ENCODE measurements at places on chromosomes 3 and 15. TPM values are rescaled to one million over a fixed set of nuclear protein-coding genes. Genes with fewer than 3 reads are reported as not detected.

DNA sequence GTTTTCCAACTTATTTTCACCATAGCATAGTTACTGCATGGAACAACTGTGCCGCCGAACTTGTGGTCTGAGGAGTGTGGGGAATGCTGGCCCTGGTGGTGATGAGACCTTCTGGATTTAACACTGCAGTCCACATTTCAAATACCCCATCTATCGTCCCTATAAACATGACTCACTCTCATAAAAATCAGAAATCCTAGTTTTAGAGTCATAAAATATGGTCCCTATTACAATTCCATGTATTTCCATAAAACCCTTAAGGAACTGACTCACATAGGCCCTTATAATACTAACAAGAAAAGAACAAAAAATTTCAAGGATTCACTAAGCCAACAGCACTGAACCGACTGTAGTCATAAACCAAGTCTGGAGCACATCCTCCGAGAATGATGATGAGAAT, 147.2 kb downstream of the FOXP1 start:
- DNase-seq, result no peak

- peak; percentile 15 for DNase-seq
These were observed 387.0 kb upstream of the CBLB start for GRCh38 chr3:106255870-106256248.

GRCh38 chr3:66107855-66108254, 69.1 kb upstream of the MAGI1 start:
- DNase-seq, result no peak

GRCh38 chr3:184724699-184725098, 12.8 kb upstream of the MAGEF1 start:
- no peak for DNase-seq

The AMIGO3 gene
- 3.0 TPM for polyA plus RNA-seq

- no peak for DNase-seq
These were observed 258.5 kb downstream of the PDCD6IP start for GRCh38 chr3:34056951-34057390.

DNA sequence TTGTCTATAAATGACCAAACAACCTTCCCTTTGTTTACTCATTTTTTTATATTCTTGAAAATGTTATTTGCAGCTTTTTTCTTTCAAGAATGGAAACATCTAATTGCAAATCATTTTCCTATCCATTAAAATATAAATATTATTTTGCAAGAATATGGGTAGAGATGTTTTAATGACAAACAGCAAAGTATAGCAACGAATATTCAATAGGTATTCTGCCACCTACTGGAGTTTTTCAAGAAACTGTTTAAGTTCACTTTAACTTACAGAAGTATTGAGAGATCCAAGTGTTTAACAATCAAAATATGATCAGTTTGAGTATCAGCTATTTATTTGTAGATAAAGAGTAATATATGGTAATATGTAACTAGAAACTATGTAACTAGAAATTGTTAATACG, 6.9 kb upstream of the EOGT start:
- no peak for DNase-seq

DNA sequence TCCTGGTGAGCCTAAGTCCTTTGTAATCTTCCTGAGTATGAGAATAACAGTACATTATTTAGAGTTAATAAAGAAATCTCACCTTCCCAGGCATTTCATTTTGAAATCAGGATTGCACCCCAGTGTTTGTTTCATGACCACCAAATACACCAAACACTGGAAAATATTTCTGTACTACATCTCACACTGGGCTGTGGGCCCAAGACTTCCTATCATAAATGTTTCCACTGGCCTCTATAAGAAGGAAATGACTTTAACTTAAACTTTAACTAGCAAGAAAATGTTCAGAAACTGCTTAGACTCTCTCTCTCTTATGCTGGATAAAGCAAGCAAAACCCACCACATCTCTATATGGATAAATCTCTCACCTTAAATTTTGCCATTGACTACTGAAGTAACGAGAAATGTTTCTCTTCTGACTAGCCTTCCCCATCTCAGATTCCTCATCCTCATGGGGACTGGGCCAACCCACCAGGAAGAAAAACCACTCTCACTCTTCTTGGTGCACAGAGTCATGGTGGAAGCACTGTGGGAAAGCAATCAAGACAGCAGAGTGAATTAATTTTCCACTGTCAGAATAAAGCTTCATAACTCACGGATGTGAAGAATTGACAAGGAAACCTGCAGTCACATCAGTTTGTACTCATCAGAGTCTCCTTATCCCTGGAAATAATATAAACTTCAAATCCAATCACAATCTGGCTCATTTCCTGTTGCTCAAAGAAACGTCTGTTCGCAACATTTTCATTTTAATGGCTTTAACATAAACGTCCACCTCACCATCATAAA, 859.6 kb downstream of the EPHA3 start:
- no peak for DNase-seq

DNA sequence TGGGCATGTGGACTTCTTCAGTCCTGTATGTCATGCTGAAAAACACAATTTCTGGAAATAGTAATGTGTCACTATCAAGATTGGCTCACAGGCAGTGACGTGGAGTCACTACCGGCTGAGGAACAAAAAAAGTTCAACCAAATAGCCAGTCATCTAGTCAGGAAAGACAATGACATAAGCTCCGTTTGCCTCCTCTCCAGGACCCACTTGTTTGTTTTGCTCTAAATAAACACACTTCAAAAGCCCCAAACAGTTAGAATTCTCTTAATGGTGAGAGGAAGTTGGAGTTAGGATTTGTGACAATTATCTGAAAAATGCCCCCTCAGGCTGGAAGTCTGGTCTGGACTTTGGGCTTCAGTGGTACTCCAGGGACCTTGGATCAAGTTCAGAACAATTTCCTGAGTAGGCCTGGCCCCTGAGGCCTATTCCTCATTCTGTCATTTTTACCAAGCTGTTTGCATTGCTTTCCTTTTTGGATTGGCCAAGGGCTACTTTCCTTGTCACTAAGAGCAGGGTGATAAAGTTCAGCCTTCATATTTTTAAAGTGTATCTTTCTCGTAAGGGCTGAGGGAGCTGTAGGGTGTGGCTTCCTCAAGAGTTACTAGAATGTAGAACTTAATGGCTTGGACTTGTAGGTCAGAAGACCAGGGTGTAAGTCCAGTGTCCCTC, 98.9 kb downstream of the EOMES start:
- DNase-seq, result no peak

DNA sequence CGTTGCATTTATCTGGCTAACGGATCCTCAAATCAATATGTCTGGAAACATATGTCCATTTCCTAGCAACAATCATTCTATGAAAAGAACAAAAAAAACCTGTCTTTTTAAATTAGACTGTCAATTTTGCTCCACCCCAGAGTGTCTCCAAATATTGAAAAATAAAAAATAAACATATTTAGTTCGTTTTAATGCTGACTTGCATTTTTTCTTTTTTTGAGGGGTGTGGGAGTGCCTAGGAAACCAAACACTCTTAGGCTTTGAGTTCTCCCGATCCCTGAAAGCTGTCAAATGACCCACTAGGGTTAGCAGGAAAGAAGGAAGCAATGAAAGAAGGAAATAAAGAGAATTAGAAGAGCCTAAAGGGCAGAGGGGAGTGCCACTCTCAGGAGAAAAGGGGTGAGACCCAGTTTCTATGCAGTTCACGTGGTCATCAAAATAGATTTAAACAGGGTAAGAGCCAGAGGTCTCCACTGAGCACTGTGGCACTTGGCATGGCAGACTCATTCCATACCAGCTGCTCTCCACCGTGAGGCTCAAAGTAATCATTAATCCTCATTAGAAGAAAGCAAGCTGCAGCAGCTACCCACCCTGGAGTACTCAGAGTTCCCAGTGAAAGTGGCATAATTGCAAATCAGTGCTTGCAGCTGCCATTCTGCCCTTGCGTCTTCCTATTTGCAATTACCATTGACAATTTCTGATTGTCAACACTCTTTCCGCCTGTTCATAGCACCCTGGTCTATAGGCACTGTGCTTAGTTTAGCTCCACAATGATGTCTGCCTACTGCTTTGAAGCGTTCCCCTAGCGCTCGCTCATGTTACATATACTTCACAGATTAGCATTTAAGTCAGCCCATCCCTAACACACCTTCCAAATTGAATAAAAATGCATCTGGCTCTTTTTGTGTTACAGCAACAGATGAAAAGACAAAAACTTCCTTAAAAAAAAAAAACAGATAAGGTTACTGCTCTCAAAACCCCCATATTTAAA, 32.3 kb downstream of the PDZRN3 start:
- no peak for DNase-seq

GRCh38 chr3:15726043-15726442, 71.7 kb downstream of the ANKRD28 start:
- no peak for DNase-seq

DNA sequence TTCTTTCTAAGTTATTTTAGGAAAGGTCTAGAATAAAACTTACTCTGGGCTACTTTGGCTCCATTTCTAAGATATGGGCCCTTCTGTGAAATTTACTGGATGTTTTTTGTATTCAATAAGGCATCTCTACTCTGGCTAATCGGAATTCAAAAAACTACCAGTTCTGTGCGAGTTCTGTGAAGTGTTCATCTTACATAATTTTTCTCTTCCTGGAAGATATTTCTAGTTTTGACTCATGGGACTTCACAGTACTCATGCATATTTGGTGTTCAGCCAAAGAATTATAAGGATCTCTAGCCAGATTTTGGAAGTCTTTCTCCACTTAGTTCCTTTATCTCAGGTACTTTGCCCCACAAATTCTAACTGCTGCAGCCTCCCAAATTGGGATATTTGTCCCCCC, 46.4 kb upstream of the MBNL1 start:
- DNase-seq, result no peak

DNA sequence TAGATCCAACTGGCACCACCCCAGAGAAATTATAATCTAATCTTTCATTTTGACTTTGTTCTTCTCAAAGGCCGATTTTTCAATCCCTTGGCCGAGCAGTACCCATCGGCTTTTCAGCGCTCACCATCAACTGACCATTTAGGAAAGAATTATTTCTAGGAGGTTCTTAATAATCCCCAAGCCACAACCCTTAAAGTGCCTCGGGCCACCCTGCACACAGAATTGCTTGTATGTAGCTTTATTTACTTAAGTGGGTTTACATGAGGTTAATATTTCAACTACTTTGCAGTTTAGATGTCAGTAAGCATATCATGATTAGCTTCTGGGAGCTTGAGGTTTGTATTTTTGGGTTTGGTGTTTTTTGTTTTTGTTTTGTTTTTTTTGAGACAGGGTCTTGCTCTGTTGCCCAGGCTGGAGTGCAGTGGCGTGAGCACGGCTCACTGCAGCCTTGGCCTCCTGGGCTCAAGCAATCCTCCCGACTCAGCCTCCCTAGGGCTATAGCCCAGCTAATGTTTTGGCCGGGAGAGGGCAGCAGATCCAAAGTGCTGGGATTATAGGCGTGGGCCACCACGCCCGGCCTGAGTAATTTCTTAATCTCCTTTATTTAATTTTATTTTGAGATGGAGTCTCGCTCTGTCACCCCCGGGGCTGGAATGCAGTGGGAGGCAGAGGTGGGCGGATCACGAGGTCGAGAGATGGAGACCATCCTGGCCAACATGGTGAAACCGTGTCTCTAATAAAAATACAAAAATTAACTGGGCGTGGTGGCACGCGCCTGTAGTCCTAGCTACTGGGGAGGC, 801 bp upstream of the CDAN1 start:
- DNase-seq, result no peak

The ACTRT3 gene
- polyA plus RNA-seq, result 104 TPM

The THPO gene
- 7.6 TPM for polyA plus RNA-seq
